AG09309 (cell line): ENCODE measurements at places on chromosomes 7 and 10.

GRCh38 chr7:22561895-22562593 lies 62.1 kb upstream of the STEAP1B start:
- DNase-seq: no peak

DNA sequence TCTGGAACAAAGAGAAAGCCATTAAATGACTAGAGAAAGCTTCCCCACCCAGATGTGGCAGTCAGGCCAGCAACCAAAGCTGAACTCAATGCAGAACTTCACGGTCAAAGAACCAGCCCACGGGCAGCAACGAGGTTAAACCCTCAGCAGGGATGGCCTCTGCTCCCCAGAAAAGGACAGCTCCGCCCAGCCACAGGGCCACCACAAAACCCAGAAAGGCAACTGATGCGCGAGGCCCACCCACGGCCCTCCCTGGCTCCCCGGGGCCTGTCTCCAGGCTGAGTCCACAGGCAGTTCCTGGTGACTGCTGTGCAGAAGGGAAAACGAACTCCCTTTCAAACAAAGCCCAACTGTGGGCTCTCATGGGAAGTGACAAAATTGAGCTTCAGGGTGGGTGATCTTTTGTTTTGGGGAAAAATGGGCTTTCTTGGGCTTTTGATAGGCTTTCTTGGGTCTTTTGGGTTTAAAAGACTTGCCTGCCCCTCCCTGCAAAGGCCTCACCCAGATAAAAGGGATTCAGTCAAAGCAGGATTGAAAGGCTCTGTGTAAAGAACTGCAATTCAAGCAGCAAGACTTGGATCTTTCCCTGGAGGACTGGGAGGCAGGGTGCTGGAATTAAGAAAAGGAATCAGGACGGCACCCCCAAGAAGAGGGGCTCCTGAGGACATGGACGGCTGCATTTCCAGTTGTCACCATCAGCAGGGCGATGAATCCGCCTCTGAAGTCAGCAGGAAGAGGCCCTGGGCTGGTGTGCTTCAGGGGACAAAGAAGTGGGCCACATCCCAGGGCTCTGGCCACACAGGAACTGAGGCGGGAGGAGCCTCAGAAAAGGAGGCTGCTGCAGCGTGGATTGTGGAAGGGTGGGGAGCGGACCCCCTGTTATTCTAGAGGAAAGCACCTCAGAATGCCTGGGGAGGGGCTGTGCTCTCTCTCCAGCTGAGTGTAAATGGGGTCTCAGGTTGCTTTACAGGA lies 209.9 kb downstream of the USP6NL start:
- no peak for DNase-seq

DNA sequence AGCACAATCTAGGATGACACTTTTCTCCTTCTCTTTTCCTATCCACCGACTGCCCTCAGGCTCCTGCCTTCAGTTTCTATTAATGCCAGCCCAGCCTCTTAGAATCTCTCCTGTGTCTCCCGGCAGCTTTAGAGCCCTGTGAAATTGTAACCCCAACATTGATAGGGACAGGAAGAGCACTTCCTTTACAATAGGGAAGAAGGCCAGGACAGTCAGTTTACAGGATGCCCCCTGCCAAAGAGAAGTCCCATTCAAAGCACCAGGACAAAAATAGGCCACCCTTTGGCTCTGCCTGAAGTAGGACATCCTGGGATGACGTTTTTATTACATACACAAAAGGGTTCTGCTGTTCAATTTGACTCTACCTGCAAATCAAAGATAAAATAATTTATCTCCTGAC lies 64.7 kb upstream of the ANK3 start:
- no peak for DNase-seq

DNA sequence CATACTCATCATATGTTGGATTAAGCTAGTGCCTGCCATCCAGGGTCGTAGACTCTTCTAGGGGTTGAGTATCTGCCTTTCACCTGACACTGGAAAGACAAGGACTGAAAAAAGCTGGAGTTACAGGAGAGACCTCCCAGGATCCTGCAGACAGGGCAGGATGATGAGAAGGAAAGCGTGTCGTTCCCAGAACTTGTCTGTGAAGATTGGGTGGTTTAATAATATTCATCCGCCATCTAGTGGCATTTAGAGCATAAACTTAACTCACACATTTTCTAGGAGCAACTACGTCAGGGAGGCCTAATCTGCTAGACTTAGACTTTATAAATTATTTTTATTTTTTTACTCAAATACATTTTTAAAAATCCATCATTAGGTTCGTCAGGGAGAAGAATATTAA lies 59.6 kb downstream of the ADRB1 start:
- peak; percentile 43 for DNase-seq

GRCh38 chr10:30412901-30413300 lies 21.1 kb upstream of the MAP3K8 start:
- no peak for DNase-seq

- DNase-seq: peak; percentile 51
These were observed 381.6 kb downstream of the PARD3 start for GRCh38 chr10:34433241-34434076.

DNA sequence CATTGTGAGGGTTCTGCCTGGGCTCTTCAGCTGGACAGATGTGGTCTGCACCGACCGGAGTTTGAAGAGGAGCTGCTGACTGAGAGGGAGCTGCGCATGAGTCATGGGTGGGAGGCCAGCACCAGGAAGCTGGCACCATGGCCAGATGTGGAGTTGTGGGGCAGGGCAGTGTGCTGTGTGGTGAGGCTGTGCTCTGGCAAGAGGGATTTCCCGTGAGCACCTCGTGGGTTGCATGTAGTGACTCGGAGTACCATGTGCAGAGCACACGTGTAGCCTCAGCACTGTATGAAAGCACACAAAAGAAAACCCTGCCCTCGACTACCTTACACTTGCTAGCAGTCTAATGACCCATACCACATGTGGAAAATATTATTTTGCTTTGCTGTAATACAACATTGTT lies 103.4 kb downstream of the WNT2 start:
- DNase-seq: no peak

- DNase-seq: no peak
These were observed 120.3 kb upstream of the FOXK1 start for GRCh38 chr7:4561795-4562194.

DNA sequence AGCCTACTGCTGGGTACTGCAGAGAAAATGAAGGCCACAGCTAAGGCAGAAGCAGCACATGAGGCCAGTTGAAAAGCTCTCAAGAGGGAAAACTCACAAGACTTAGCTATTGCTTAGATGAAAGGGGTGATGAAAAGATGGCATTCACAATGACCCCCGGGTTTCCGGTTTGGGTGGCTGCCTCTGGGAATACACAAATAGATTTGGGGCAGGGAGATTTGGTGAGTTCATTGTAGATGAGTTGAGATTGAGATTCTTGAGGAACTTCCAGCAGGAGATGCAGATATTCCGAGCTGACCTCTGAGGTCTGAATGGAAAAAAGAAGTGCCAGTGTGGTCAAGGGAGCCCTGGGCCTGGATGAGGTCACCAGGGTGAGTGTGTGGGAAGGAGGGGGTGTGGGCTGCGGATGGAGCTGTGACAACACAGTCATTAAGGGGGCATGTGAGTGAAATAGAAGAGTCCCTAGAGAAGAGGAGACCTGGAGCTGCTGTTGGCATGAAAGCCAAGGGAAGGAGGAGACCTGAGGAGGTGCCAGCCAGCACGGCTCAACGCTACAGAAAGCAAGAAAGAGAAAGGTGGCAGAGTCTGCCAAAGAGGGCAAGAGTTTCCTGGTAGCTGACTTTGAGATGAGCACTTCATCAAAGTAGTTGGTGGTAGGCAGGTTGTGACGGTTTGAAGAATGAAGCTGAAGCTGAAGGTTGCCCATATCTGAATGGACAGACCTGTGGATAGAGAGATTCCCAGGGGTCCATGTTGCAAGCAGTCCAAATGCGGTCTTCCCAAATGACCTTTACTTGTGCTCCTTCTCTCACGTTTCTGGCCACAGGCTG lies 43.7 kb downstream of the HIF1AN start:
- DNase-seq: no peak

DNA sequence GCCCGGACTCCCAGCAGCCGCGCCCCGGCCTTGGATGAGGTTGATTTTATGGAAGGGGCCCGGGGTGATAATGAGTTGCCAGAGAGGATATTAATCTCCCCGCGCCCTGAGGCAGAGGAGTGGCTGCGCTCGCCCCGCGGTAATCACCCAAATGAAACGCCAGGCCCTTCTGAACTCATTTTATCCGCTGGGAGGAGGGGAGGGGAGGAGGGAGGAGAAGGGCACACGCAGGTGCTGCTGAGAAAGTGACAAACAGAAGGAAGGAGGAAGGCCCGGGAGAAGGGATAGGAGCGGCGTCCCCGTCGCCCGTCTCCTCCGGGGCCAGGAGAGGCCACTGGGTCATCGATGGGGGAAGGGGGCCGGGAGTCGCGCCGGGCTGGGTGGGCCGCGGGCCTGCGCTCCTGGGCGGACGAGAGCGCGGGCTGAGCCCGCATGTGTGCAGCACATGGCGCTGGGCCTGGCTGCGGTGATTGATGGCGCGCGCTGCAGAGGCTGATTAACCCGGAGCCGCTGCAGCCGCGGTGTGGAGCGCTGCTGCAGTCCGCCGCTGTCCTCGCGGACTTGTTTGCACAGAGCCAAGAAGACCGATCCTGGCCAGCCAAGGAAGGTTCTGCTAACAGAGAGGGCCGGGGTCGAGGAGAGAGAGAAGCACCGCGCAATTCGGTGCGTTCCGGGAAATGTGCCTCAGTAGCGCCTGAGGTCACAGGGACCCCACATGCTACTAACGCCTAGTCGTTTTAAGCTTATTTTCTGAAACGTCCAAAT lies 6.5 kb downstream of the MNX1 start:
- DNase-seq: no peak

- no peak for DNase-seq
These were observed 29.4 kb upstream of the GRB10 start for GRCh38 chr7:50812094-50812493.

DNA sequence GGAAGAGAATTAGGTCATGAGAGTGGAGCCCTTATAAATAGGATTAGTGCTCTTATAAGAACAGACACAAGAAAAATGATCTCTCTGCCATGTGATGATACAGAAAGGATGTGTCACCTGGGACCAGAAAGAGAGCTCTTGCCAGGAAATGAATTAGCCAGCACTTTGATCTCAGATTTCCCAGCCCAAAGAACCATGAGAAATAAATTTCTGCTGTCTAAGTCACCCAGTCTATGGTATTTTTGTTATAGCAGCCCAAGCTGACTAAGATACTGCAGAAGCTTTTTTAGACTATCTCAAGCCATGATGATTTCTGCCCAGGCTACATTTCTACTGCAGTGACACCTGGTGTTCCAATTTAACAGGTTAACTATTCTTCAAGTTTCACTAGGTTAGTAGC lies 84.8 kb downstream of the RSU1 start:
- no peak for DNase-seq

GRCh38 chr7:129354428-129355157 lies 79.6 kb upstream of the STRIP2 start:
- DNase-seq: no peak

DNA sequence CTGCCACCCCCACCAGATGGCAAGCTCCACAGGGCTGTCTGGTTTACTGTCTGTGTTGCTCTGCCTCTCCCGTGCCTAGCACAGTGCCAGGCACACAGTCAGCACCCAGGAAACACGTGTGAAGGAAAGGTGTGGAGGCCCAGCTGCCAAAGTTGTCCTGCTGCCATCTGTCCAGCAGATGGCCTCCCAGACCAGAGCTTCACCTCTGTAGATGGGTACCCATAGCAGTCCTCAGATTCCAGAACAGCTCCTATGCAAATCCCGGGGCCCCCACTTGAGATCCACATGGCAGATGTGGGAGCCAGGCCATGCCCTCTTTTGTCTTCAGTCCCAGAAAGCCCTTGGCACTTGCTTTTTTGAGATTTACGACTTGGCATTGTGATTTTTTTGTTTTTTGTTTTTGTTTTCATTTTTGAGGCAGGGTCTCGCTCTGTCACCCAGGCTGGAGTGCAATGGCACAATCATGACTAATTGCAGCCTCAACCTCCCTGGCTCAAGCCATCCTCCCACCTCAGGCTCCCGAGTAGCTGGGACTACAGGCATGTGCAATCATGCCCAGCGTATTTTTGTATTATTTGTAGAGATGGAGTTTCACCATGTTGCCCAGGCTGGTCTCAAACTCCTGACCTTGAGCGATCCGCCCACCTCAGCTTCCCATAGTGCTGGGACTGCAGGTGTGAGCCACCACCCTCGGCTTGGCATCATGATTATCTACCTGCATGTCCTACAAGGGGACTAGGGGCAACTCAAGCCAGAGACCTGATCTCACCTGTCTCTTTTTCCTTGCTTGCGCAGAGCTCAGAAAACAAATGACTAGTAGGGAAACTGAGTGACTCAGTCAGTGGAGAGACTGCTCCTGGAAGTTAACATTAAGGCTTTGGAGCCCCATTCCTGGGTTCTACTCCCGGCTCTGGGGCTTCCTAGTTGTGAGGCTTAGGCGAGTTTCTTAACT lies 16.9 kb upstream of the PALD1 start:
- DNase-seq: no peak

- DNase-seq: no peak
These were observed 81.7 kb upstream of the ITPRID1 start for GRCh38 chr7:31432176-31432575.

DNA sequence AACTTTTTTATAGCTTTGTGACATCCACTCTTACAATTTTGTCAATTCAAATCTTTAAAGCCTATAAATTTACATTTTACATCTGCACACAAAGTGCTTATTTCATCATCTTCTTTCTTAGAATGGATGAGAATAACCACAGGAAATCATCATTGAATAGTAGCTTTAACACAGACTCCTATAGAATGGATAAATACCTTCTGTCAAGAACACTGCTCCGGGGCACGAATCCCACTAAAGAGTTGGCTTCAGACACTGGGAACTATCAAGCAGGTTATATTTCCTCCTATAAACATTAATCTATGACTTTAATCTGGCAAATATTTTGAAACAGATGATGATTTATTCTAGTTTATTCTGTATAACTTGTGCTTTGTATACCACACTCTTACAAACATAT lies 269.7 kb upstream of the TPK1 start:
- DNase-seq: no peak

DNA sequence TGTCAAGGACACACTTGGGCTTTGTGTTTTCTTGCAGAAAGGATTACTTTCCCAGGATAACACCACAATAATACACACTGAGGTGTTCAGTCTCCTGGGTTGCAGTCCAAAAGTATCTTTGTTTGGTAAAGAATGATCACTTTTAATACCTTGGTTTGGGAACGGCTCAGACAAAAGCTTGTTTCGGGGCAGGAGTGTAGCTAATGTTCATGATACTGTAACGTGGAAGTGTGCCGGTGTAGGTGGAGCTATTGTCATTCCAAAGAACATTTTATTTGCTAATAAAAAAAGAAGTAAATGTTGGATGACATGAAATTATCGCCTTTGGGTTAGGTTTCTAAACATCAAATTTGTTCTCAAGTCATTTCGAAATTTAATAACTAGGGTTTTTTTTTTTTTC lies 1.2 kb downstream of the EIF4H start:
- no peak for DNase-seq

DNA sequence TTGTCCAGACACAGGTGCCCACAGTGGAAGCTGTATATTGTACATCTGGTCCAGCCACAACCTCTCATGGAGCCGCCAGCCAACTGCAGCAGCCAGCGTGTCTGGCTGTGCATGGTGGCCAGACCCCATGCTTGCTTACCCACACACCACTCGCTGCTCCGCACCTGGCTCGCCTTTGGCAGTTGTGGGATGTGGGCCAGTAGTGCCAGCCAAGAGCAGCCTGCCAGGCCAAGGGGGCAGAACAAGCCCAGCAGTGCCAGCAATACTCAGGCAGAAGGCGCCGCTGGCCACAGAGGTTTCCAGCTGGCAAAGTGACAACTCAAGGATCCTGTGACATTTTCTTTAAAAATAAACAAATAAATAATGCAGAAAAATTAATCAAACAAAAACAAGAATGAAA lies 11.7 kb upstream of the TMEM243 start:
- no peak for DNase-seq
